ENCODE measurements at places on chromosomes 11 and 22.

- no peak for DNase-seq
These were observed 17.6 kb upstream of the CLPB start for GRCh38 chr11:72451831-72452376.

- DNase-seq: no peak
These were observed 387.5 kb upstream of the NARS2 start for GRCh38 chr11:78961937-78962701.

DNA sequence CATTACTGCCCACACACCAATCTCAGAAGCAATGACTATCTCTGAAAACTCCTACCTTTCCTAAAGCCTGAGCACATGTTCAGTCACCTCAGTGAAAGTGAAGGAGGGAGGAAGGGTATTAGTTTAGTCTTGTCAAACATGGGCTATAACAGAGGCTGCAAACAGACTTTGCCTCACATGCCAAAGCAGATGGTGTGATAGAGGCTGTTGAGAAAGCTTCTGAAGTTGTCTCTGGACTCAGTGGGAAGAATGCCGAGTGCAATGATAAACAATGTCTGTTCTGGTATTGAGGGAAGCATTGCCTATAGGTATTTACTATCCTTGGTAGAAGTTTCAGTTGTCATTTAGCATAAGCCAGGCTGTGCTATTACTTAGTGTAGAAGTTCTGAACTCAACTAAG lies 314.5 kb upstream of the CCDC90B start:
- no peak for DNase-seq

DNA sequence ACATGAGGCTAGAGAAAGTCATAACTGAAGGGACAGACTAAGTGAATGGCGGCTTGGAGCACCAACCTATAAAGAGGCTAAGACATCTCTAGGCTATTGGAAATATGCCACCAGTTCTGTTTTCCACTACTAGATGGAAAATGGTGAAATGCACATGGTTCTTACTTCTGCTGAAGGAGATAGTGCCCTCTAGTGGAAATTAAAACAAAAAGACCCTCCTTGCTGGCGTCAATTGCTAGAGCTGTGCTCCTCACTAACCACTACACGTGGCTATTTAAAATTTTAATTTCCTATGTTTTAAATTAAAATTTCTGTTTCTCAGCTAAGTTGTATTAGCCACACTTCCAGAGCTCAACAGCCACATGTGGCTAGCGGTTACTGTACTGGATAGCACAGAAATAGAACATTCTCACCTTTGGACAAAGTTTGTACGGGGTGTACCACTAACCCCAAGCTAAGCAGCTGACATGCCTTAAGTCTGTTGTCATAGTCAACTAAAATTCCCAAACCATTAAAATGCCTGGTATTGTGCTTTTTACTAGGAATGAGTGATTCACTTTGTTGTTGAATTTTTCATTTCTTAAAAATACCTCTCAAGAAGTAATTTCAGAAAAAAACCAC lies 34.1 kb upstream of the CALCA start:
- peak; percentile 72 for DNase-seq

DNA sequence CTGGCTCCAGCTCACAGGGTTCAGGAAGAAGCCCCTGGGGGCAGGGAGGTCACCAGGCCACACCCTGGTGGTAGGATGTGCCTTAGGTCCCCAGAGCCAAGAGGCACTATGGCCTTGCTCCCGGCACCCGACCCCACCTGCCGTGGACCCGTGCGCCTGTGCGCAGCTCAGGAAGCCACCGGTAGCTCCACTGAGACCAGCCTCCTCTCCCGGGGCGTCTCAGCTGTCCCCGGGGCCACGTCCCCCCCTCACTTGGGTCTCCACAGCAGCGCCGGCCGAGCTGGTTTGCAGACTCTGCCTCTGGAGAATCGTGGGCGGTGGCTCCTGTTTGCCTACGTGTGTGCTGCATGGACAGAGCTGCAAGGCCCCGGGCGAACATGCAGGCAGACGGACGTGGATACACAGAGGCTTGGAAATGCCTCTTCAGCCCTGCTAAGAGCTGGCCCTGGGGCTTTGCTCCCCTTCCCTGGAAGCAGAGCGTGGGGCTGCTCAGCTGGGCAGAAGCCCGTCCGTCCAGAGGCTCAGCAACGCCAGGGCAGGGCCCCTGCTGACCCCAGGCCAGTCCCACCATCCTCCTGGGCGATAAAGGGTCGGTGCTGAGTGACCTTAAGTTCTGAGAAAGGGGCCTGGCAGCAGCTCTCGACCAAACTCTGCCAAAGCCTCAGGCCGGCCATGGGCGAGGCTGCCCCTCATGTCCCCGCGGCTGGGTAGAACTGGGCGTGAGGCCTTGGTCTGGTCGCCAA lies 15.3 kb upstream of the MUC5B start:
- no peak for DNase-seq

Measured in Kasumi-1 (cell line).